ENCODE measurements at places on chromosomes 2 and 18.

DNA sequence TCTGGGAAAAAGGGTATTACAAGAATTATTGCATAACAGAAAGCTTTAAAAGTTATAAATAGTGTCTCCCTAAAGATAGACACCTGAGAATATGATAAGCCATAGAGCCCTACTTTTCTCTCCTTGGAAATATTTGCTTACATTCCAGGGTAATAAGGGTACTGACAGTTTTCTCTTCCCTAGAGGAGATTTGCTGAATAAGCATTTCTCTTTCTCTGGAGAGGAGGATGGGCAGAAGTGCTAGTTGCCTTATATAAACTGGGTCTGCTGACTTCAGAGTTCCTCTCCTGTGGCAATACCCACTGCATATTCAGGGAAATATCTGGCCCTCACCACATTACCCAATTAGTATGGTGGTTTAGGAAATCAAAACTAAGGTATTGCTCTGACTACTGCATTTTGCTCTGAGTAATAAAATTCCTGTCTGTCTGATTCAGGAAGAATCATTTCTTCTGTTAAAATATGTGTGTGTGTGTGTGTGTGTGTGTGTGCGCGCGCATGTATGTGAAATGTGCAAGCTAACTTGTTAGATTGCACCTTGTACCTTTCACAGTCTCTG lies 1391.3 kb downstream of the DSC3 start:
- no peak for DNase-seq

GRCh38 chr2:127360242-127360641 lies 27.5 kb downstream of the MAP3K2 start:
- DNase-seq = no peak

DNA sequence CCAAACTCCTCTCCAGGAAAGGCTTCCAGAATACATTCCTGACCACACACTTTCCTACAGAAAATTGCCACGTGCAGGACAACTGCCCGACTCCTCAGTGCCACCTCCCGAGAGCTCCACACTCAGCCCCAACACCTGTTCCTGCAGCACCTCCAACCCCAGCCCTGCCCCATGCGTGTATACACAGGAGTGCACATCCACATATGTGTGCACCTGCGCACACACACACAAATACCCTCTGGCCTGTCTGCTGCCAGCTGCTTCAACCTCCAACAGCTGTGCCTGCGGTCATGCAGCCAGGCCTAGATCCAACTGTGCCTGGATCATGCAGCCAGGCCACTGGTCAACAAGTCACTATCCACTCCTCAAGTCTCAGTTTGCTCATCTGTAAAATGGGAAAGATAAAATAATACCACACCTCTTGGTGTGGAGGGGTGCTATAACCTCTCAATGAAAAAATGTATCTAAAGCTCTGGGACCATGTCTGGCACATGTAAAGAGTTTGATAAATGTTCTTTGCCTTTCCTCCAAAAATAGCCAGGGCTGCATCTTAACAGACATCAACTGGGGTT lies 152.1 kb upstream of the ID2 start:
- DNase-seq = no peak

DNA sequence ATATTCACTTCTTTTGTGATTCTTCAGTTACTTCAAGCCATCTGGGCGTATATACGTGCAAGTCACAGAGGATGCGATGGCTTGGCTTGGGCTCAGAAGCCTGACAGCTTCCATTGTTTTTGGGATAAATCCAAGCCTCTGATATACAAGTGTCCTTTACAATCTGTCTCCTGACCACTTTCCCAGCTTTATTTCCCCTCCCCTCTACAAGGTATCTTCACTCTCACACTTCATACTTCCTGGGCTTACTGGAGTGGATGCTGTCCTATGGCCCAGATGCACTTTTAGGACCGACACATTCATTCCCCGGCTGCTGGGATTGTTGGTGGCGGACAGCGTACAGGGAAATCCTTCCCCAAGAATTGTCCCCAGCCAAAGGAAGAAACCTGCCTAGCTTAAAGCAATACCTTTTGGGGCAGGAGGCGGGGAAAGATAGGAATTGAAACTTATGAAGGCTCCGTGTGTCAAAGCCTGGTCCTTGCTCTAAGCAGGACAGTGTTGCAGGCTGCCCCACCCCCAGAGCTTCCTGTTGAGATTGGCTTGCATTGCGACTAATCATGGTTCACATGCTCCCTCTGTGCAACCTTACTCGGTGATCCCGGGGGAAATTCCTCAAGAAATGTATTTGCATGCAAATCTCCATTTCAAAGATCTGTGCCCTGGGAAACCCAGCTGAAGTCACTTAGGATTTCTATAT lies 802.9 kb upstream of the ID2 start:
- no peak for DNase-seq

- no peak for DNase-seq
These were observed 8.5 kb downstream of the TPO start for GRCh38 chr2:1421731-1422130.

DNA sequence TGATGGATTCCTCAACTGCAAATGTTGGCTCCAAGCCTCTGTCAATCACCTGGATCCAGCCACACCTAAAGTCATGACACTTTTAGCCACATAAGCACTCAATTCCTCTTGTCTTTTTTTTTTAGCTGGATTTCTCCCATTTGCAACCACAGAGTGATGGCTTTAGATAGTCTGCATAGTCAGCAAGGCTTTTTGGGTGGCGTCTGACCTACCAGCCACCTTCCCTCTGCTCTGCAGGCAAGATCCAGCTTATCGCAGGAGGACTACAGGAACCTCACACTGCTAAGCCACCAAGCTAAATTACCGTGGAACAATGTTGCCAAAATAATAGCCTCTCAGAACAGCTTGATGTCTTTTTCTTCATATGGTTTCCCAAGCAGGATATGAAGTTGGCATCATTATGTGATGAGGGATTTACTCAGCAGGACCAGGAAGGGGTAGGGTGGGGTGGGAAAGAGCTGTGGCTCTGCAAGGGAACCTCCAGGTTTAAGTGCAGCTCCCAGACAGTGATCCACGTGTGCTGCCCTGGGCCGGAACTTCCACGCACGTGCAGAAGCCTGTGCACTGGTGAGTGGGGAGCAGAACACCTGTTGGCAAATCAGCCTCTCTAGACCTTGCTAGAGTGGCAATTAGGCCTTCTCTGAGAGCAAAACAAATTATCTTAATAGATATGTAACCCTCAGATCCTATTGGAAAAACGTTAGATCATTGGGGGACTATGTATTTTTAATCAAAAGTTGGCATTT lies 170.6 kb upstream of the NCK2 start:
- no peak for DNase-seq

DNA sequence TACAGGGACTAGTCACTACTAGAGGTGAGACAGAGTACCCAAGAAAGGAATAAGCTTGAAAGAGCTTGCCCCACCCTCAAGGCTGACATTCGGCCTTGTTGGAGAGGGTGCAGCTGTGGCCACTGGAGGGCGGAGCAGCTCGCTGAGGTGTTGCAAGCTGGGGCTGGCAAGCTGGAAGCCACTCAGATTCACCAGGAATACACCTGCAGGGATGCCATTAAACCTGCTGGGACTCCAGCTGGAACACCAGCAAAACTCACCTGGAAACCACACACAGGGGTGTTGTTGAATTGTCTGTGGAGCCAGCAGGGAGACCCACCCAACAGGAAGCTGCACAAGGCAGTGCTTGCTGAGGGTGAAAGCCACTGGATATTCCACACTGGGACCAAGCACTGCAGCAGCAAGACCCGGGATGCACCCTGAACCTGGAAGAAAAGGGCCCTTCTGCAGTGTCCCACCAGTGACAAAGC lies 26.1 kb downstream of the KCTD18 start:
- DNase-seq = peak; percentile 66

GRCh38 chr2:149290662-149291061 lies 39.7 kb upstream of the LYPD6 start:
- DNase-seq = no peak

GRCh38 chr2:19297716-19298115 lies 60.7 kb downstream of the OSR1 start:
- no peak for DNase-seq

DNA sequence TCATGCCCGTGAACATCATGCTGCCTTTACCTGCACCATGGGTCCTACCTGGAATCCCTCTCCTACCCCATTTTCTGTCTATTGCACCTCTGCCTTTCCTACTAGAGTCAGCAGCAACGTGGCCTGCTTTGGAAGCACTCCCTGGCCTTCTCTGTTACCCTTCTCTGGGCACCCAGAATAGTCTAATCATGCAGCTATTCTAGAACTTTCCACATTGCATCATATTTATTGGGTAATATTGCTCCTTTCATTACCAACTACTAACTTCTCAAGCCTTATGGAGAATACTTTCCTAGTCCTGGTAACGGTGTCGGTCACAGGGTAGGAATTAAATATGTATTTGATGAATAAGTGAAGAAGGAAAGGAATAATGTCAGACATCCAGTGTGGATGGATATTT lies 33.3 kb upstream of the CREG2 start:
- DNase-seq = peak; percentile 59

GRCh38 chr2:109187711-109188495 lies 58.9 kb downstream of the SH3RF3 start:
- DNase-seq = no peak

DNA sequence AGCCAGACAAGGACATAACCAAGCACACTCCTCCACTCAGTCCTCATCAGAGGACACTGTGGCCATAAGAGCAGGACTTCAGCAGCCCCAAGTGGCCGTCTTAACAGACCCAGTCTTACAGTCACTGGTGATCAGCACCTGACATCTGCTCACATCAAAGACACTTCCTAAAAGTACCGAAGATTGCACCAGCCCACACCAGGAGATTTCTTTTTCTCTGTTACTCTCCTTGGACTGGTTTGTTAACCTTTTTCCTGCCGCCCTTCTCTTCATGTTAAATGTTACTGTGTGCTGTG lies 44.1 kb downstream of the MRPS5 start:
- no peak for DNase-seq

DNA sequence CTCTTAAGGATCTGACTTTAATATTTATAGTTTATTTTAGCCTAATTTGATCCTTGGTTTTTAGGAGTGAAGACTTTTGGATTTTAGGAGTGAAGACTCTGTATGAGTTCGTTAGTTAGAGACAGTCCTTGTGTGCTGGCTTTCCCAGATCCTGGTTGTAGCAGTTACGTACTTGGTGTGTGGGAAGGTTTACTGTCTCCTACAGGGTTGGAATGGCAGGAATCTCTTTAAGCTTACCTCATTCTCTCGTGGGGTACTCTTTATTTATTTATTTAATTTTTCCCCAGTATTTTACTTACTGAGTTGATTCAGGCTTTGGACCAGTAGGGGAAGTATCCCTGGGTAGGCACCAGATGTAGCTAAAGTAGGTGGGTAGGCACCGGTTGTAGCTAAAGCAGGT lies 1.8 kb upstream of the CXCR2 start:
- DNase-seq = no peak

DNA sequence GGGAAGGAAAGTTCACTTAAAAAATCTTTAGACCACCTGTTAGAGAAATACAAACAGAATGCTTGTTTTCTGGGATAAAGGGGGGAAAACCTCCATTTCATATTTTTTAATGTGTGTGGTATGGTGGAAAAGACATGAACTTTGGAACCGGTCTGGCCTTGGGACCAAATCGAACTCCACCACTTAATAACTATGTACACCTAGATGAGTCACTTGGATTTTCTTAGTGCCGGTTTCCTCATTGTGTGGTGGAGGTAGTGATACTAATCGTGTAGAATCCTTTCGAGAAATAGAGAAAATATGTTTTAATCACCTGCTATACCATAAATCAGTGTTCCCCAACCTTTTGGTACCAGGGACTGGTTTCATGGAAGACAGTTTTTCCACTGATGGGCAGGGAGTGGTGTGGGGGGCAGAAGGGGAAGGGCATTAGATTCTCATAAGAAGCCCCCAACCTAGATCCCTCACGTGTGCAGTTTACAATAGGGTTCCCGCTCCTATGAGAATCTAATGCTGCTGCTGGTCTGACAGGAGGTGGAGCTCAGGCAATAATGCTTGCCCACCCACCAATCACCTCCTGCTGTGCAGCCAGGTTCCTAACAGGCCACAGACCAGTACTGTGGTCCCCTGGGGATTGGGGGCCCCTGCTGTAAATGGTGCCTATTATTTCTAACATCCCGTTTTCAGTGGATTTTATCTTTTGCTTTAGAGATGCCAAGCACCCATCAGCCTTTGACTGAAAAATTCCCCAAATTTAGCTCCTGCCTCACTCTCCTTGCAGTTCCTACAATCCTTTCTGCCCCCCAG lies 308.8 kb downstream of the PRKCE start:
- DNase-seq = no peak

All from HL-60 (cell line).